Astrocyte of the hippocampus (primary cell): ENCODE measurements at places on chromosomes 13 and 19.

- DNase-seq, result no peak
These were observed 35.9 kb upstream of the C13orf46 start for GRCh38 chr13:114009590-114010400.

DNA sequence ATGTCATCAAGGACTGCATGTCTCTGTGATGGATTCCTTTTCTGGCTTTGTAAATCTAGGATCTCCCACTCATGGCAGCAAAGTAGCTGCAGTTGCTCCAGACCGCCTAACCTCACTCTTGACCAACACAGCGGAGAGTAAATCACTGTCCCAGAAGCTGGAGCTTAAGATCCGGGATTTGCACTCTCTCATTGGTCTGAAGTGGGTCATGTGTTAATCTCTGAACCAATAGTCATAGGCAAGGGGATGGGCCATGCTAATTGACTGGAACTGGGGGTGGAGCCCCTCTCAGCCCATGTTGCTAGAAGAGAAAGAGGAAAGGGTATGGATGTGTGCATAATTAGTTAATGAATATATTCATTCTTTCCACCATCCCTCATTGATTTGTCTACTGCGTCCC, 34.0 kb downstream of the VAV1 start:
- DNase-seq, result no peak

DNA sequence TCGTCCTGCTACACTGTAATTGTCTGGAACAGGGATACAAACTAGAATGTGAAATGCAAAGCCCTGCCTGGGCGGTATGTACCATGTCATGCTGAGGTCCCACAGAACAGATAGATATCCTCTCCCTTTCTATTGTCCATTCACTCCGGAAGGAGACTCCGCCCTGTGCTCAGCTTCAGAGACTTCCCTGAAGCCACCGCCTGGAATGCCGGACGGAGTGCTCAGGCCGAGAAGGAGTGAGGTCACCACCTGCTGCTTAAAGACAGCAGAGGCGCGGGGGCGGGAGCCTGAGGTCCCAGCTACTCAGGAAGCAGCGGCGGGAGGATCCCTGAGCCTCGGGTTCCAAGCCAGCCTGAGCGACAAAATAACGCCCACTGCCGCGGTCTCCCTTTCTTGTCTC, 890 bp upstream of the ZNF611 start:
- peak; percentile 5 for DNase-seq

DNA sequence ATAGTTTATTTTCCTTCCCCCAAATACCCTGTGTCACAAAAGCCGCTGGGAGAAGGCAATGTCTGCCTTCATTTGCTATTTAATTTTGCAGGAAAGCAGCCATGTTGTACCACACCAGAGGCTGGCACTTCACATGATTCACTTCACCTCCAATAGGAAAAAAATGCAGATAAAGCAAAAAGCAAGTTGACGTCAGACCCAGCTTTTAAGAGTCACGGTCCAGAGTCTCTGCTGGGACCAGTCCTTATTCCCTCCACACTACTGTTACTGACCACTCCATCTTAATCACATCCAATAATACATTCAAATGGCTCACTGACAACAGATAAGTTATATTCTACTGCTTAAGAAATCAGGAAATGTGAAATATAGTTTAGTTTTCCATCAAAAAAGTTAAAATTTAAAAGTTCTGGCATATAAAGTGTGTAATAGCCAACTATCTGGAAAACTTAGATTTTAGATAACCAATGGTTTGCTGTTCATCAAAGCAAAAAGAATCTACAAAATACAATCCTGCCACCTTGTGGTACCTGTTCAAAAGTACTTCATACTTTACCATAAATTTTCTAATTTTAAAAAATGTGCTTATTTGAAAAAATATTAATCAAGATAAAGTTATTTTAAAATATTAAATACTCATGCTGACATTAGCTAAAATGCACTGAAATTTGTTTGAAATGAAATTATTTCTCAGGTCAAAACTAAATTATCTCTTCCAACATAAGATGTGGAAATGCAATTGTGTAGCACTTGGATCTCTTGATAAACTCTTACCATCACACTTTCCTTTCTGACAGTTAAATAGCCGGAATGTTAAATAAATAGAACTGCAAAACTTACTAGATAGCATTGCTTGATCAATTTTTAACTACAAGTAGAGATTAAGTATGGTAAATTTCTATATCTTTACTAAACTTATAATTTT, 97.3 kb downstream of the SERP2 start:
- DNase-seq, result peak; percentile 36

DNA sequence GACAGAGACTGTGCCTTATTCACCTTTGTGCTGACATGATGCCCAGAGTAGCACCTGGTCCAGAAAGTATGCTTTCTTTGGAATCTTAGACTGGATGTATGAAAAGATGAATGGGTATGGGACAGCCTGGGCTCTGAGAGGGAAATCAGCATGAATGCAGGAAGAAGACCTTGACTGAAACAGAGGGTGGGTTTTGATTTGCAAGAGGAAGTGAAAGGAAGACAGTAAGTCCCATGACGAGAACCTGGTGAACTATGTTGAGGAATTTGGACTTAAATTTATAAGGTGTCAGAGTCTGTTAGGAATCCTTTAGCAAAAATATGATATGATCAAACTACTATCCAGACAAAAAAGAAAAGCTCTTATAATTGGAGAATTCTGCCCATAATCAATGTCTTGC, 301.9 kb downstream of the SPRY2 start:
- DNase-seq, result no peak

- DNase-seq, result peak; percentile 74
These were observed 904 bp upstream of the ALOX5AP start for GRCh38 chr13:30734439-30734838.

- DNase-seq, result no peak
These were observed 39.1 kb upstream of the IL17D start for GRCh38 chr13:20664351-20664750.

DNA sequence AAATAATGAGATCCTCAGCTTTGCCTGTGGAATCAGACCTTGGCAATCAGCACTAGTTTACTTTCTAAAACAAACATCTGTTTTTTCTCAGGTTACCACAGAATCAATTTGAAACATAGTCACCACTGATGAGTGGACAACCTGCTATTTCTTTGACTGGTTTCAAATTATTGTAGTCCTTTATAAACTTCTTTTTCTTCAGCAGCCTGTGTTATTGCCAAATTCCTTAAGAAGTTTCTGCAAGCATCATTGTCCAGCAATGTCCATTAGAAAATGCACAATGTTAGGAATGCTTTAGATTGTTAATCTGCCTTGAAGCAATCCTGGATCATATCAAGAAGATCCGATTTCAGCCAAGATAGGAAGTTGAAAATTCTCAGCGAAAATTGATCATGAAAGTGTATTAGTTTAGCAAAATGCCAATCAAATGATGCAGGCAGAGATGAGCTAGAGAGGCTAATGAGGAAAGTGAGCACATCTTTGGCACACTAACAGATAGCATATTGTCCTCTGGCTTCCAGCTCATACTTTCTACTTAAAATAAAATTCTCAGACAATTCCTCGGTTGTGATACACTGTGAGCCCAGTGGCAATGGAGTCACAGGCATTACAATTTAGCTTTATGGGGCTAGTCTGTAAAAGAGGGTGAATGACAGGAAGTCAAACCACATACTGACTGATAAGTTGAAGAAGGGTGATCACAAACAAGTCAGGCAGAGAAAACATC, 270.6 kb downstream of the SLITRK6 start:
- peak; percentile 80 for DNase-seq

DNA sequence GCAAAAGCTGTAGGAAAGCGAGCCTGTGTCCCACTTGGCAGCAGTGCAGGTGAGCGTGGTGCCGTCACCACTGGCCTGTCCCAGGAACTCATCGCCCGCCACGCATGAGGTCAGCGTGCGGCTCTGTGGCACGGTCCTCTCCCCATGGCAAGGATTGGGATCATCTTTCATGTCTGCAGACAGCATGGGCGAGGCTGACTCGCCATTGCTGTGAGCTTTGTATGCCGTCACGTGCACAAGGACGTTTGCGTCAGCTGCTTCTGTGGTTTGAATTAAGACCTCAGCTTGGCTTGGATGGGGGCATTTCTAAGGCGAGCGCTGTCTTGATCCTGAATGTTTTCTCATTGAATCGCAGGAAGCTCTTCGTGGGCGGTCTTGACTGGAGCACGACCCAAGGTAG, 9.8 kb downstream of the DAZAP1 start:
- peak; percentile 66 for DNase-seq

- no peak for DNase-seq
These were observed 5.3 kb upstream of the UQCR11 start for GRCh38 chr19:1610579-1610978.

DNA sequence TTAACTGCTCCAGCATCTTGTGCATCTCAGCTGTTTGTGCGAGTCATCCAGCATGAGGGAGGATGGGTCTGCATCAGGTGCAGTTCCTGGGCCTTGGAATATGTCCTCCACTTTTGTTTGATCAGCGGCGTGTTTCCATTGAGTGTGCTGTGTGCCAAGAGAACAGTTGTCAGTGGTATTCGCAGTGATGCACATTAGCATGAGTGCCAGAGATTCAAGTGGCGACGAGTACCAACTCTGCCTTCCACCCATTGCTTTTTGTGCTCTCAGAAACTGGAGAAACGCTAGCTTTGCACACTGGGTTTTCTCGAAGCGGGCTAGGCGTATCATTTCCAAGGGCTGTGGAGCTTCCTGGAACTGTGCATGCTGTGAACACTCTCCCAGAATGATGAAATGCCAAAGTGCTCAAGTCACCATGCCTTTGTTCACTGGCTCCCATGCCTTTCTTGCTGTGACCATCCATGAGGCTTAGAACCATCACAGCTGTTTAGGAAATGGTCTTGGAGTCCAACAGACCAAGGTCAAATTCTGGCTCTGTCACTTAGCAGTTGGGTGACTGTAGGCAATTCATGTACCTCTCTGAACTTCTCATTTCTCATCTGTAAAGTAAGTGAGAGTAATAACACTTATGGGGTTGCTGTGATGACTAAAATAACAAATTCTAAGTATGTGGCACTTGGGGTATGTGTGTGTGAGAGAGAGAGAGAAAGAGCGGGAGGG, 18.4 kb downstream of the LRCH1 start:
- DNase-seq, result peak; percentile 77

DNA sequence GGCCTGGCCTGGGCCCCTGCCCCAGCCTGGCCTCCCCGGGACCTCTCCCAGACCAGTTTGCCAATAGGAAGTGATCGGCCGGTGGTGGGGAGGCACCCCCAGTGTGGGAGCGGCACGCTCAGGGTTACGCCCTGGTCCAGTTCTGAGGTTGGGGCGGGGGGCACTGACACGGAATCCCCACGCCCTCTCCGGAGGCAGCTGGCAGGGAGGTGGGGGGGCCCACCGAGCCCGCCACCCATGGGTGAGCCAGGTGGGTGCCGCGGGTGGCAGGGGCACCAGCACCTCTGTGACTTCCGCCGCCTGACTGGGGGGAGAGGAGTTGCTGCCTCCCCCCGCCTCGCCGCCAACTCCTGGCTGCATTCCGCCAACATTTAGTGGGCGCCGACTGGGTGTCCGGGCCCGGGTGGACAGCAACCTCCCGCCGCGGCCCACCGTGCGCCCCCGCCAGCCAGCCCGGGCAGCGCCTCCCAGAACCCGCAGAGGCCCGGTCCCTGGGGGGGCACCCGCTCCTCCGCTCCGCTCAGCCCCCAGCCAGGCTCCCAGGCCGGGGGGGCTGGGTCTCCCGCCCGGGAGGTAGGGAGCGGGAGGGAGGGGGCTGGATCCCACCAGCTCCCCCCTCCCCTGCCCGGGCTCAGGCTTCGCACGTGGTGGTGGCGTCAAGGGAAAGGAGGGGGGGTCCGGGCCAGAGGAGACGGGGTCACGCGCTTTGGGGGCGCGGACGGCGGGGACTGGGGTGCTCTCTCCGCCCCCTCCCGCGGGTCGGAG, 2.0 kb downstream of the ZBTB7A start:
- peak; percentile 73 for DNase-seq

GRCh38 chr19:14370169-14370939, 10.9 kb upstream of the ADGRE5 start:
- peak; percentile 32 for DNase-seq

DNA sequence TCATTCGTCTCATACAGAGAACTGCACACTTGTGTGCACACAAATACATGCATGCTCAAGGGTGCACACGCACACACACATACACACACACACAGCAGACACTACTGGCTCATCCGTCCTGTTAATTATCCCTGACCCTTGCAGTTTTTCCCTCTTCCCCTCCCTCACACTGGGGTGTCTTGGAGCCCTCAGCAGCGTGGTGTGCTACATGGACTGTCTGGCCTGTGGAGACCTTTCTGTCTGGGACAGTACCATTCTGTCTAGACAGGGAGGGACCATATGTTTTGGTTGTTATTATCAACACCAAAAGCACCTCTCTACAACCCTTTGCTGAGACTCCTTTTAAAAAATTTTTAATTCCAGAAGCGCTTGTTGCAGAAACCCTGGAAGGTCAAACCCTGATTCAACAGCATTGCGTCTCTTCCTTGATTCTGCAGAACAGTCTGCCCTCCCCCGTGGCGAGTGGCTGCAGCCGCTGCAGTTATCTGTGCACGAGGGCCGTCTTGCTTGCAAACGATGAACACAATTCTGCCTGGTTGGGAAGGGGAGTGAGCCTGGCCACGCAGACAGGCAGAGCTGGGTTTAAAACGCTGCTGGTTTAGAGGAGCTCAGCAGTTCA, 374.0 kb downstream of the IRS2 start:
- DNase-seq, result peak; percentile 79

DNA sequence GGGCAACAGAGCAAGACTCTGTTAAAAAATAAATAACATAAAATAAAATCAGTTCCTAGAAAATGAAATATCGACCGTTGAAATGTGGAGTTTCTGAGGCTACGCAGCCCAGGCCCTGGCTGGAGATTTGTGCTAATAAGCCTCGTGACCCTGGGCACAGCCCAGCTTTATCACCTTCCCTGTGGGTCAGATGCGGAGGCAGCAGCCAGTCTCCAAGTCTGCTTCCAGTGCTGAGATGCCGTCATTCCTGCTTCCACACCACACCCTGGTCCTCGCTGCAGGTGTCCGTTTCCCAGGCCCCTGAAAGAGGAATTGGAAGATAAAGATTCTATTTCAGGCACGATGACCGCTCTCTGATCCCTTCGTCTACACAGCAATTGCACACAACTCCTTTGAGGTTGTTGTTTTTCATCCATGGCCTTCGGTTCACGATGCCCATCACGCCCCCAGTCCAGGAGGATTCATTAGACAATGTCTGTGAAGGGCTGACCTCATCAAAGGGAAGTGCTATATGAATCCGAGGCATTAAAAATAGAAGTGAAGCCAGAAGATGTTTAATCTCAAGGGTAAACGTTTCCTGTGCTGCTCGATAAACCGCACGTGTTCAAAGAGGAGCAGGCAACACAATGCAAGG, 48.3 kb upstream of the ATP11A start:
- DNase-seq, result no peak

- DNase-seq, result no peak
These were observed 2.2 kb downstream of the DMPK start for GRCh38 chr19:45780146-45780447.

DNA sequence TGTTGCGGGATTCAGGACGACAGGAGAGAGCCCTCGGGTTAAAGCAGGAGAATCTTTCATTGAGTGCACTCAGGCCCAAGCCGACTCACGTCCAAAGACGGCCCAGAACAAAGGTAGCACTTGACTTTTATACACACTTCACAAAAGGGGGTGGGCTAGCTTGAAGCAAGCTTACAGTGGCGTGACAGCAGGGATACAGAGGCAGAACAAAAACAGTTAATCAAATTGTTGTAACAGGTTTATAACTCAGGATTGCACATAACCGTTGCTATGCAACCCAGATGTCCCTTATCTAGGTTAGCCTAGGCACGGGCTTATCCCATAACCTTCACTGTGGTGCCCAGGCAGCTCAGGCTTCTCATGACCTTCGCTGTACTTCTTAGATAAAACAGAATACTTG, 2.0 kb downstream of the MED25 start:
- DNase-seq, result no peak
